ENCODE measurements at places on chromosomes 11 and 22.

DNA sequence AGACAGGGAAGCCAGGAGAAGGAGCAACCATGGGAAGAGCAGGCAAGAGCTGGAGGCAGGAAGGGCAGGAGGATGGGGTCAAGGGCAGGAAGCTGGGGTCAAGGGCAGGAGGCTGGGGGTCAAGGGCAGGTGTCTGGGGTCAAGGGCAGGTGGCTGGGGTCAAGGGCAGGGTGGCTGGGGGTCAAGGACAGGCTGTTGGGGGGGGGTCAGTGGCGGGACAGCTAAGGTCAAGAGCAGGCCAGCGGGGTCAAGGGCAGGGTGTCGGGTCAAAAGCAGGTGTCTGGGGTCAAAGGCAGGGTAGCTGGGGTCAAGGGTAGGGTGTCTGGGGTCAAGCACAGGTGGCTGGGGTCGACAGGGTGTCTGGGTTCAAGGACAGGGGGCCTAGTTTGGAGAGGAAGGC lies 24.2 kb downstream of the CPT1A start:
- DNase-seq: no peak

GRCh38 chr11:36090356-36091109 lies 146.7 kb downstream of the LDLRAD3 start:
- DNase-seq: no peak

- no peak for DNase-seq
Measured at GRCh38 chr22:22397292-22397870, 111.2 kb downstream of the ZNF280B start.

- DNase-seq: peak; percentile 12
Measured at GRCh38 chr11:15770798-15771414, 585.4 kb downstream of the SOX6 start.

GRCh38 chr11:22640862-22641261 lies 15.2 kb upstream of the FANCF start:
- no peak for DNase-seq

- no peak for DNase-seq
Measured at GRCh38 chr22:28948424-28948823, 65.1 kb downstream of the ZNRF3 start.

DNA sequence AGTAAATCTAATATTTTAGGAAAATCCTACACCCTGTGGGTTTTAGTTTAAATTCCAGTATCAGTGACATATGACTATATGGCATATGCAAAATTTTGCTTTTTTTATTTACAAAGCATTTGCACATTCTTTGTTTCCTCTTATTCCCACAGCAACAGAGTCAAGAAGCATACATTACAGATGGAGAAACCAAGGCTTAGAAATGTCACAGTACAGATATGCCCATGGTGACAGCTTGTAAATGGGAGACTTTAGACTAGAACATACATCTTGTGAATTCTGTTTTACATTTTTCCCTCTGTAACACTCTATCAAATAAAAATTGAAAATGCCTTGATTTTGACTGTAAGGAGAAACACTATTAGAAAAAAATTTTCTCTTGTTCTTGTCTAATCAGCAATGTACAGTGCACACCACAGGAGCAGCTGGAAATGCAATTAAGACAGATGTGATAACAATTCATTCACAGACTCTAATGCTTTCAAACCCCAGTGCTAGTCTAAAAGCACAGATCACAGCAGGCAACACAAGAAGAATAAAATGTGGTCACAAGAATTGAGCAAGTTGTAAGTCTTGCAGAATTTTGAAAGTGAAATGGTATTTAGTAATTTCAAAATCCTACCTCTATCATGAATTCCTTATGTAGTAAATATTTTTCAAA lies 375.9 kb downstream of the LUZP2 start:
- DNase-seq: no peak

GRCh38 chr11:80365076-80365725 lies 924.4 kb upstream of the TENM4 start:
- no peak for DNase-seq

DNA sequence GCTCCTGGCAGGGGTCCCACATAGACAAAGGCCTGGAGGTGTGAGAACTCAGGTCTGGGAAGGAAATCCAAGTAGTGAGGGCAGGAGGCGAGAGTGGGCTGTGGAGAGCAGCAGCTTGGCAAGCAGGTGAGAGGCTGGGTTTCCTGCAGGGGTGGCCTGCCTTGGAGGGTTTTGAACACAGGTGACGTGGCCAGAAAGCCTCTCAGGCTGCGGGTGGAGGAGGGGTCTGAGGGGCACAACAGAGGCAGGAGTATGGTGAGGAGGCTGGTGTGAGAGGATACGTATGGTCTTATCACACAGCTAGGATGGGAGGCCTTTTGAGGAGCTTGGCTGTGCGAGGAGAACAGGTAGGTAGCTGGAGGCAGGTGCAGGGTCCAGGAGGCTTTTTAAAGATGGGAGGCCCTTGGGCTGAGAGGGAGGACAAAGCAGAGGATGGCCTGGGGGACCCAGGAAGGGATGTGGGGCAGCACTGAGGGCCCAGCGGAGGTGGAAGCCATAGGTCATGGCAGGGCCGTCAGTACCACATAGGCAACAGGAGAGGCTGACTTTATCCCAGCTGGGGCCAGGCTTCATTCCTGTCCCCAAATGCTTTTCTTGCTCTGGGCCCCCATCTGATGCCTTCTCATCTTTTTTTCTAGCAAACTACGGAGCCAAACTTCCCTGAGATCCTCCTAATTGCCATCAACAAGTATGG lies 84.4 kb downstream of the MYO7A start:
- DNase-seq: no peak

- no peak for DNase-seq
Measured at GRCh38 chr22:36467042-36467810, 14.2 kb downstream of the TXN2 start.

DNA sequence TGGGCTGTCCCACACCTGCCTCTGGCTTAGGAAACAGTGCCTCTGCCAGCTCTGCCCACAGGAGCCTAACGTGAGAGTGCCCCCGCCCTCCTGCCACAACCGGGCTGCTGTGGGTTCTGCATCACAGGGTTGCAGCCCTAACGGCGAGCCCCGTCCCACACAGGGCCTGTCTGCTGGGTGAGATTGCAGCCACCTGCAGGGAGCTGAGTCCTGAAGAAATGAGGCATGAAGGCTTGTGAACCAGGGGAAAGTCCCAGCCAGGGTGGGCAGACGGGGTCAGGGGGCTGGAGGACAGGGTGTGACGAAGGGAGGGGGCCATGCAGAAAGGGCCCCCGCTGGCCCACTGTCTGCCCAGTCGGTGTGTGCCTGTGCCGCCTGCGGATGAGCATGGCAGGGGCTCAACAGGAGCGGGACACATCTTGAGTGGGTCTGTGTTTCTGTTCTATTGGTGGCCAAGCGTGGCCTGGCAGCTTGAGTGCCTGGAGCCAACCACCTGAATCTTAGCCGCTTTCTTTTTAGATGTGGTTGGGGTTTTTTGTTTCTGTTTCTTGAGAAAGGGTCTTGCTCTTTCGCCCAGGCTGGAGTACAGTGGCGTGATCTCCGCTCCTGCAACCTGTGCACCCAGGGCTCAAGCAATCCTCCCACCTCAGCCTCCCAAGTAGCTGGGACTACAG lies 38.9 kb downstream of the CTTN start:
- DNase-seq: peak; percentile 59

DNA sequence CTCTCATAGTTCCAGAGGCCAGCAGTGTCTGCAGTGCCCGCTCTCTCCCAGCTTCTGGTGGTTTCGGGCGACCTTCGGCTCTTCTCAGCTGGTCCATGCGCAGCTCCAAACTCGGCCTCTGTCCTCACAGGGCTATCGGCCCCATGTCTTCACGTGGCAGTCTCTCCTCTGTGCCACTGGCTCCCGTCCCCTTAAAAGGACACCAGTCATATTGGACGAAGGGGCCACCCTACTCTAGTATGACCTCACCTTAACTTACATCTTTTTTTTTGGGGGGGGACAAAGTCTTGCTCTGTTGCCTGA lies 13.8 kb downstream of the LTO1 start:
- DNase-seq: no peak

GRCh38 chr11:116544721-116545120 lies 228.1 kb downstream of the BUD13 start:
- no peak for DNase-seq

GRCh38 chr11:35381709-35382322 lies 37.5 kb downstream of the SLC1A2 start:
- no peak for DNase-seq

DNA sequence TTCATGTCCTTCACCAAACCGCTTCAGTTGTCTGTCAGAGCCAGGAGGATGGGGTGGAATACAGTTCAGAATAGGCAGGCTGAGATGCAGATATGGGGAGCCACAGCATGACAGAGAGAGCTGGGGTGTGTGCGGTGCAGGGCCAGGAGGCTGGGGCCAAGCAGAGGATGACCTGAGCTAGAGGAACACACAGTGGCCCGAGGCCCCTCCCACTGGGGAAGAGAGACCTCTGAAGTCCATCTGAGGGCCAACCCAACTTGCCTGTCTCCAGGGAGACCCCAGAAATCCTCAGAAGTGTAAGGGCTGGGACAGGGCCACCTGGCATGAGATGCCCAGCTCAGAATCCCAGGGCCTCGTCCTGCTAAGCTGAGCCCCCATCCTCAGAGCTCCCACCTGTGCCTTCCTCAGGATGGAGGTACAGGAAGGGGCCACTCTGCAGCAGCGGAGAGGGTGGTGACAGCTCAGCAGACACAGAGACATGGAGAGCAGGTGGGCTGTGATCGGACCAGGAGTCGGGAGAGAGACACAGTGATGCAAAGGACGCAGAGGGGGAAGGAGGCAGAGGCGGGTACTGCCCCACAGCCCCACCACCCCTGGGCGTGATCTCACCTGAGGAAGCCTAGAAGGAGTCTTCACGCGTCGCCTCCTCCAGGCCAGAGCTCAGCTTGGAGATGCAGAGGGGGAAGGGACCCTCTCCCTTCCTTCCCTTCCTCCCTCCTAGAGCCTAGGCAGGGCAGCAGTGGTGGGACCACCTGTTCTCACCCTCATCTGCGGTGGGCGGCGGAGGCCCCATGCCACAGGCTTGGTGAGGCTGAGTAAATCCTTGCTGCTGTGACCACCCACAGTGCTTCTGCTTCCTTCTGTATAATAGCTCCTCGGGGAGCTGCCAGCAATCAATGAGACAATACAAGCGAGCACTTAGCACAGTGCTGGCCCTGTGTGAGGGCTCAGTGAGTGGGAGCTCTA lies 9.1 kb upstream of the TUB start:
- DNase-seq: no peak

DNA sequence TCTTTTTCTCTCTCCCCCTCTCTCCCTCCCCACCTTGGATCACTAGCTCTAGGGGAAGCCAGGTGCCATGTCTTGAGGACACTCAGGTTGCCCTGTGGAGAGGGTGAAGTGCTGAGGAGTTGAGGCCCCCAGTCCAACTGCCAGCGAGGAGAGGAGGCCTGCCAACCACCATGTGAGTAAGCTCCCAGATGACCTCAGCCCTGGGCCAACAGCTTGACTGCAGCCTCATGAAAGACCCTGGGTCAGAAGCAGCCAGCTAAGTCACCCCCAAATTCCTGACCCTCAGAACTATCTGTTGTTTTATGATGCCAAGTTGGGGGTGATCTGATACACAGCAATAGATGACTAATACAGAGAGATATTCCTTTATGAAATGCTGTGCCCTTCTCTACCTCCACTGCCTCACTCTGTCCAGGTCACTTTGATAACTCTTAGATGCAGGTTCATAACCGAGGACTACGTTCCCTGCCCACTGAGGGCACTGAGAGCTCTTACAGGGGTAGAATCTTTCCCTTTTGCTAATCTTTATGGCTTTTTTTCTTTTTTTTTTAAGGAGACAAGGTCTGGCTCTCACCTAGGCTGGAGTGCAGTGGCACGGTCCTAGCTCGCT lies 8.0 kb downstream of the ARFGAP3 start:
- DNase-seq: no peak

GRCh38 chr11:2590965-2591754 lies 108.6 kb downstream of the KCNQ1OT1 start:
- DNase-seq: no peak

GRCh38 chr22:23079814-23080521 lies 9.6 kb downstream of the GNAZ start:
- no peak for DNase-seq

DNA sequence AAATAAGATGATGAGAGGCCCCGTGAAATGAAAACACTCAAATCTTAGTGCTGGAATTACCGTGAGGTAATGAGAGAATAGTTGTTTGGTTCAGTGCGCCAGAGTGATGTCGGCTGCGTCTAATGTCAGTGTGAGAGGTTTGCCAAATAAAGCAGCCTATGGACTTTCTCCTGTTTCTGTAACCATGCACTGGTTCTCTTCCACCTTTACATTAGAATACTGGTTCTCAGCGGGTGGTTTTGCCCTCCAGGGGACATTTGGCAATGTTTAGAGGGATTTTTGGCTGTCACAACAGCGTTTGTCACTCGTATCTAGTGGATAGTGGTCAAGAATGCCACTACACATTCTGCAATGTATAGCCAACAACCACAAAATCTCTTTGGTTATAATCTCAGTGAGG lies 1.1 kb downstream of the OOSP4B start:
- DNase-seq: no peak

DNA sequence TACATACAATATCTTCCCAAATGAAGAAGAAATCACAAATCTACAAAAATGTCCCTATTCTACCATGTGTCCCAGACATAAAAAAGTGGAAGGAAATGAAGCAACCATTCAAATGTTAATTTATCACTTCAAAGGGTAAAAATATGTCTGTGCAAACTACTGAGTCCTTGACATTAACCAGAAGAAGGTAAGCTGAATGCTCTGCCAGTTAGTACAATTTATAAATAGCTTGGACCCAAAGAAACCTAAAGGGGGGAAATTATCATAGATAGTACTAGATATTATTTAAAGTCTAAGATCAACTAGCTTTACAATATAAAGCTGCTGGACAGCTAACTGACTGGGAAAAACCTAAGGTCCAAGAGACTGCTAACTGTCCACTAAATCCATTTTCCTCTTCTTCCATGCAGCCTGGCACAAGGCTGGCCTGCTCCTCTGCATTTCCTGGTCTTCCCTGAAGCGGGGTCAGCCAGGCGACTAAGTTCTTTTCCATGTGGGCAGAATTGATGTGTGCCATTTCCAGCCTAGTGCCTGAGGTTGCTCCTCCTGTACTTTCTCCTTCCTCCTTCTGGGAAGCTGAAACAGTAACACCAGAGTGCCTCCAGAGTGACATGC lies 190.9 kb downstream of the CADM1 start:
- DNase-seq: no peak

- DNase-seq: peak; percentile 63
Measured at GRCh38 chr22:23128269-23129108, 13.3 kb downstream of the RSPH14 start.

- DNase-seq: no peak
Measured at GRCh38 chr11:83956119-83956697, 670.0 kb upstream of the CCDC90B start.

- no peak for DNase-seq
Measured at GRCh38 chr22:44304911-44305310, 7.8 kb downstream of the SHISAL1 start.

DNA sequence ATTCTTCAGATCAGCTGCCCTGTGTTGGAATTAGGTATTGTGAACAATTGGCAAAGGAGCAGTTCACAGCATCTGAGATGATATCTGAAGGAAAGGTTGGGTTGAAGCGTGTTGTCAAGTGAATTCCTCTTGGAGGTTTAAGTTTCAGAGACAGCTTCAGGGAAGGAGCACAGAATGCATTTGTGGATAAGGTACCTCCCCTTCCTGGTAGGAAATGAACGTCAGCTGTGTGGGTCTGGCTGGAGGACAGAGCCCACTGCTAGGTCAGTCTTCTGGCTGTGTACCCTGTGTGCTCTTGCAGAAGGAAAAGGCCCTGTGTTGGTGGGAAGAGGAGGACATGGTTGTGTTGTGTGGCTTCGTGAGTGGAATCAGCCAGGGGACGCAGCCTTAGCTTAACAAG lies 88.1 kb upstream of the GAL start:
- DNase-seq: no peak
